Fibroblast of skin of left biceps (primary cell): ENCODE measurements at places on chromosomes 12 and 14.

- DNase-seq, result no peak
Measured at GRCh38 chr12:102513272-102513671, 32.9 kb upstream of the IGF1 start.

DNA sequence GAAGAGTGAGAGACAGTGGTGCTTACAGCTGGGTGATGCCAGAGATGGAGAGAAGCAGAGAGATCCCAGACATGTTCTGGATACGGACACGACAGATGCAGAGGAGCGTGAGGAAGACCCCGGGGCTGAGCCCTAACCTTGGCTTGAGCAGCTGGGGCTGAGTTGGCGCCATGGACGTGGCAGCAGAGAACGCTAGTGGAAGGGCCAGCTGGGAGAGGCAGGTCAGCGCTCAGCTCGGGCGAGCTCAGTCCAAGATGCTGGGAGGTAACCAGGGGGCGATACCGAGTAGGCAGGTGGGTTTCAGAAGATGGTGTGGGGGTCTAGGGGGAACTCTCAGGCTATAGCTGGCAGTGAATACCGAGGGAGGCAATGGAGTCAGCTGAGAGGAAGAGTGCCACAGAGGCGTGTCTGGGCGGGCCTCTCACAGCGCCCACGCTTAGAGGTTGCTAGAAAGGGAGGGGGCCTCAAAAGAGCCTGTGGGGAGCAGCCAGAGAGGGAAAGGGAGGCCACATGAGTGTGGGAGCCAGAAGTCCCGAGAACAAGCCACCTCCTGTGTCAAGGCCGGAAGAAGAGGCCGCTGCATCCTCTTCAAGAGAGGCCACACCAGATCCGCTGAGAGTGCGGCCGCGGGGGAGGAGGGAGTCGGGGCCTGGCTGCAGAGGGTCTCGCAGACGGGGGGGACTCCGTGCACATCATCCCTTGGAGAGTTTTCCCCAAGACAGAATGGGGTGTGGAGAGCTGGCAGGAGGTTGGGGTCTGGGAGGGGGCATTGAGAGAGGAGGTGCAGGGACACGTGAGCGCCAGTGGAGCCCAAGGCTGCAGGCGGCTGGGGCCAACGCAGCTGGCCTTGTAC lies 57.0 kb upstream of the DIO3 start:
- DNase-seq, result no peak

DNA sequence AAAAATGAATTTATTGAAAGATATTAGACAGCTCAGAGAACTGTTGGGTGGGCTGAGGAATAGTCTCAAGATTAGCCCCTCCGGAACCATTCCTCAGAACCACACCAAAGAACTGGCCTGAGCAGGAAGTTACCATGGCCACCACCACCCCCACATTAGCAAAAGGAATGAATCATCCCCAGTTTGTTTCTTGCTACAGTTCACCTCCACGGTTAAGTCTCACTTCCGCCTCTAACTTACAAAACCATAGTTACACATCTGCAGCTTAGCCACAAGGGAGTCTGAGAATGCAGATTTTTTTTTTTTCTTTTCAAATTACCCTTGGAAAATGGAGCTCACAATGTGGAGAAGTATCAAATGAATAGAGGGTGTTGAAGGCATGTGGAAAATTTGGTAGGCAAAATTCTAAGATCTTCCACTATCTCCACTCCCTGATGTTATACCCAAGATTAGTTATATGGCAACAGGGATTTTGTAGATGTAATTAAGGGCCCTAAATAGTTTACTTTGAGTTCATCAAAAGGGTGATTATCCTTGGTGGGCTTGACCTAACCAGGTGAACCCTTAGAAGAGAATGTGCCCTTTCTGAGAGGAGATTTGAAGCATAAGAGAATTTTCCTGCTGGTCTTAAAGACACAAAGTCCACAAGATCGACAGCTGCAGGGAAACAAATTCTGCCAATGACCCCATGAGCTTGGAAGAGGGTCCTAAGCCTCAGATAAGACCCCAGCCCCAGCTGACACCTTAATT lies 129.8 kb upstream of the KRR1 start:
- DNase-seq, result peak; percentile 73

DNA sequence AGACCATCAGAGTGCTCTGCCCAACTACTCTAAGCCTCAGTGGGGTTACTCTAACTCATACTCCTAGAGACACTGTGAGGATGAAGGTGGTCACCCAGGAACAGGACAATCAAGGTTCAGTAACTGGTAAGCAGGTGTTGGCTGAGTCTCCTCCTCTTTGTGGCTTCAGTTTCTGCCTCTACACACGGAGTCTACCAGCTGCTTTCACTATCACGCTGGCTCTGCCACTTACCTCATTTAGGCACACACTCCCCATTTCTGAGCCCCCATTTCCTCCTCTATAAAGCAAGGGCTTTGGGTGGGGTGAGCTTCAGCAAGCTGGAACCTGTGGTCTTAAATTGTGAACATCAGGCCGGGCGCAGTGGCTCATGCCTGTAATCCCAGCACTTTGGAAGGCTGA lies 7.3 kb upstream of the TCHP start:
- DNase-seq, result no peak

DNA sequence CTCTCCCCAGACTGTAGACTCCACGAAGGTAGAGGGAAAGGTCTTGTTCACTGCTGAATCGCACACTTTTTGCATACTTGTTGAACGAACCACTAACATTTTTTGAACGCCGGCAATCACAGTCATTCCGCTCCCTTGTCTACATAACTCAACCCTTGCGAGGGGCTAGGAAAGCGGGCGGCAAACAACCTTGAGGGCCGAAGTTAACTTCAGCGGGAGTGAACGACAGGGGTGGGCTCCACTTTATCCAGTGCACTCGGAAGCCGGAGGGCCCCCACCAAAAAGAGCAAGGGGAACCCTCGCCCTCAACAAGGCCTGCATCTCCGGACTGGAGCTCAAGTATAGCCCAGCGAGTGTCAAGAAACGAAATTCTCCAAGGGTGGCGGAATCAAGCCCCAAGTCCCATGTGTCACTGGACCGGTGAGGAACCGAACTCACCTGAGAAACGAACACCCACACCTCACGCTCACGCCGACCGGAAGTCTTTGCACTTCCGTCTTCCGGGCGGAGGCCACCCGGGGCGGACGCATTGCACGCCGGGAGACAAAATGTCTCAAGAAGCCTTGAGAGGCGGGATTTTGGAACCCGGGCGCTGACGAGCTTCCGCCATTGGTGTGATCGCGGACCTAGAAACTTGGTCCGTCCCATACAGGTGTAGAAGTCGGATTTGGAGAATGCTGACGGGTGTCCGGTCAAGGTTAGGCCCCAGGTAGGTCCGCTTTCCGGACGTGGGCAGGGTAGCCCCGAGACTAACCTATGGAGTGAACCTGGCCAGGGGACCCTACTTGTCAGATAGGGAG lies at the start of gene LLPH:
Gene LLPH (minus strand): TSS at position 484 of the 800 bp plus-strand sequence. CDS start 1,644 bp downstream, outside the sequence.
- peak; percentile 53 for DNase-seq

- DNase-seq, result no peak
Measured at GRCh38 chr12:108240027-108240785, 98.9 kb downstream of the CMKLR1 start.

GRCh38 chr12:23221066-23221465 lies 596.1 kb downstream of the ETNK1 start:
- DNase-seq, result no peak

- no peak for DNase-seq
Measured at GRCh38 chr12:62319058-62319457, 58.9 kb downstream of the USP15 start.

GRCh38 chr14:73731111-73731510 lies 16.9 kb upstream of the PNMA1 start:
- DNase-seq, result no peak

GRCh38 chr14:37114002-37114401 lies 58.4 kb downstream of the SLC25A21 start:
- DNase-seq, result no peak

DNA sequence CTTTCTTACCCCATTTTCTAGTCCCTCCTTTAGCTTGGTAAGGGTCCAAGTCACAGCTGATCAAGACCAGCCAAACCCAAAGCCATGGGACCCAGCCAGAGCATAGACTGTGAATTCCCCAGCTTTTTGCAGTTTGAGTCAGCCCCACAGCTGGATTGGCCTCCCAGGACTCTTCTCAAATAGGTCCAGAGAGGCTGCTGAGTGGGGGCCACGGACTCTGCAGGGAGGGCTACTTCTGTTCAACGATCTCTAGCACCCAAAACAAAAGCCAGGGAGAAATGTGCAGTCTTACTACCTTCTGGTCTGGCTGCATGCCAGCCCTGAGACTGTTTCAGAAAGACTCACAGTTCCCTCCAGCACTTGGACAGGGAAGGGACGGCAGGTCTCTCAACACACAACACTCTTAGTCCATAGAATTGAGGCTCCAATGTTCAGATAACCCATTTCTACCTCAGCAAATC lies 1.6 kb downstream of the VDR start:
- peak; percentile 75 for DNase-seq

GRCh38 chr14:65637780-65638179 lies 225.2 kb downstream of the FUT8 start:
- no peak for DNase-seq

GRCh38 chr14:101252443-101253214 lies 308.7 kb upstream of the DIO3 start:
- DNase-seq, result no peak

DNA sequence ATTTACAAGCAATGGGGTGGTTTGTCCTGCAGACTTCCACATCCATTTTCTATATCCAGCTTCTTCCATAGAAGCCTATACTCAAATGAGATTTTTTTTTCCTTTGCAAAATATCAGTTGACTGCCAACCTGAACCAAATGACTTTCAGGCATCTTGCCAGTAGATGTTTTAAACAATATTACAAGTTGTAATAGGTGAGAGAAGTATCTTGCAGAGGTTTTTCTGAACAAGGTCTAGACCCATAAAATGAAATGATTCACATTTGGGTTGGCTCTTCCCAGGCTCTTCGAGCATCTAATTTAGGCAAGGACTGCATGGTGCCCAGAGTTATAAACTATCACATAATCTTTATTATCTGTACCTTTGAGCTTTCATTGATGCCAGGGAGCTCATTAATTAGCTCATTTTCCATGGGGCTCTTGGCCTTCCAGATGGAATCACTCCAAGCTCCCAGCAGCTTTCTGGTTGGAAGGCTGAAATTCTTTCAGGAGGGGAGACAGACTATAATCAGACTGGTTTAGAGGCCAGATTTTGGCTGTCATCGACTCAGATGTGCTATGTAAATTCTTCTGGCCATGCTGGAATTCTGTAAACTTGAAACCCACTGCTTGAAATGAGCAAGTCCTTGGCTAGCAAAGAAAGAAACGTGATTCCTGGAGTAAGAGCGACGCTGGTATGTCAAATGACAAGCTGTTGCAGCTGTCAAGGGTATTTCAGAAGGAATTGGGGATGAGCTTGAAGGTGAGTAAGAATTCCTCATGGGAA lies 32.2 kb upstream of the DICER1 start:
- peak; percentile 14 for DNase-seq

- DNase-seq, result no peak
Measured at GRCh38 chr12:132433641-132434395, 56.1 kb upstream of the FBRSL1 start.

- DNase-seq, result peak; percentile 91
Measured at GRCh38 chr12:66647034-66647691, 31.7 kb downstream of the GRIP1 start.

DNA sequence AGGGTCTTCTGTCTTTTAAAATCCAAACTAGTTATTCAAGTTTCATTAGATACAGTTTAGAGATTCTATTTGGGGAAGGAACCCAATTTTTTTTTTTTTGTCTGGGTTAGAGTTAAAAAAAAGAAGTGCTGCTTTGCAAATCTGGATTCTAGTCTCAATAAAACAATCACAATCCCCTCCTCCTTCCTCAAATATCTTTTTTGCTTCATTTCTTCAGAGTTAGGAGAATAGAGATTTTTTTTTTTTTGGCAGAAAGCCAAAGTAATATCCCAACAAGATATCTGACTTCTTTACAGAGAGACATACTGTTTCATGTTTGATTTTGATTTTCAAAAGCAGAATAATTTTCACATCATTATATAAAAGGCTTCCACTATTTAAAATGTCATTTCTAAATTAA lies 201.9 kb downstream of the FOXN3 start:
- no peak for DNase-seq

DNA sequence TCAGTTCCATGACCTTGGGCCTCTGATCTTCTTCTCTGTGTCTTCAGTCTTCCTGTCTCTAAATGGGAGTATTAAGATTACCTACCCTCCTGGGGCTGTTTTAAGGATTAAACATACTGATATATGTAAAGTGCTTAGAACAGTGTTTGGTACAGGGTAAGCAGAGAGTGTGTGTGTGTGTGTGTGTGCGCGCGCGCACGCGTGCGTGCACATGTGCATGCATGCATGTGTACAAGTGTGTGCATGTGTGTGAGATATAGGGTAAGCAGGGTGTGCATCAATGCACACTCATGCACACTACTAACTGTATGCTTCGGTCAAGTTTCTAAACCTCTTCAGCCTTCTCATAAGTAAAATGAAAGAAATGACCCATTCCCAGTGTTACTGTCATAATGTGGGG lies 196.6 kb downstream of the NTF3 start:
- DNase-seq, result no peak

DNA sequence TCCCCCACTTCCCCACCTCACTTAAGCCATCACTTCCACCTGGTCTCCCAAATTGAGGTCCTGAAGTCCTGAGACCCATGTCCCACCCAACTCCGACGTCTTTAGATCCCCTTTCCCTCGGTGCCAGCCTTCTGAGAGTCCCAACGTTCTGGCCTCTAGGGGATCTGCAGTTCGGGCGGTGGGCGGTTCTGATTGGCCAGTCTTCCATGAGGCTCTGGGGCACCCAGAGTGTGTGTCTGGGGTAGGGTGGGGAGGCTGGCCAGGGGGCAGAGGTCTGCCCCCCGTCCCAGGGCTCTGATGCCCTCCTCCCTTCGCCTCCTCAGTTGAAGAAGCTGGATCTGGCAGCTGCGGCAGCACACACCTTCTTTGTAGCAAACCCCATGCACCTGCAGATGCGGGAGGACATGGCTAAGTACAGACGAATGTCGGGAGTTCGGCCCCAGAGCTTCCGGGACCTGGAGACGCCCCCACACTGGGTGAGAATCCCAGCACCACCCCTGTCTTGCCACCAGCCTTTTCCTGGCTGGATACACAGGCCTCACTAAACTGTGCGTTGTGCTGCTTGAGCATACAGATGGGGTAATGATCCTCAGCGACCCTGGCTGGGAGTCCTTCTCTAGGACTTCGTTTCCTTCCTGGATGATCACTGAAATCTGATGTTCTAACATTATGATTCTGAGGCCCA lies 1.5 kb downstream of the P3H3 start:
- no peak for DNase-seq

DNA sequence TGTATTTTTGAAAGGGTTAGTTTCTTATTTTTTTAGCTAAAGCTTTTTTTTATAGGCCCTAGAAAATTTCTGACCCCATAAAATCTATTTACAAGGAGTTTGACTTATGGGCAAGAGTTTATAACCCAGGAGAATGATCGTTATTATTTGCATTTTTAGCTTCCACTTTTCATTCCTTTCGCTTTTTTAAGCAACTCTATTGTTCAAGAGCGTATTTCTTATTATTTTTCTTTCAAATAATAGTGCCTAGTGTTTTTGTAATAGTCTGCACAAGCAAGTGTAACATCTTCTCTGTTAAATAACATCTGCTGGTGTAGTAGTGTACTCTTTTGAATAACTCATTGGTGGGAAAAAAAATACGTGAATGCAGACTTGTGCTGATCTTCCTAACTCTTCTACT lies 216.3 kb downstream of the ERC1 start:
- no peak for DNase-seq
